ENCODE measurements at places on chromosomes 1 and 21.

- no peak for DNase-seq
Observed at GRCh38 chr1:33897092-33897725, 33.3 kb downstream of the HMGB4 start.

- DNase-seq, result no peak
Observed at GRCh38 chr1:174996476-174996875, 3.3 kb upstream of the CACYBP start.

DNA sequence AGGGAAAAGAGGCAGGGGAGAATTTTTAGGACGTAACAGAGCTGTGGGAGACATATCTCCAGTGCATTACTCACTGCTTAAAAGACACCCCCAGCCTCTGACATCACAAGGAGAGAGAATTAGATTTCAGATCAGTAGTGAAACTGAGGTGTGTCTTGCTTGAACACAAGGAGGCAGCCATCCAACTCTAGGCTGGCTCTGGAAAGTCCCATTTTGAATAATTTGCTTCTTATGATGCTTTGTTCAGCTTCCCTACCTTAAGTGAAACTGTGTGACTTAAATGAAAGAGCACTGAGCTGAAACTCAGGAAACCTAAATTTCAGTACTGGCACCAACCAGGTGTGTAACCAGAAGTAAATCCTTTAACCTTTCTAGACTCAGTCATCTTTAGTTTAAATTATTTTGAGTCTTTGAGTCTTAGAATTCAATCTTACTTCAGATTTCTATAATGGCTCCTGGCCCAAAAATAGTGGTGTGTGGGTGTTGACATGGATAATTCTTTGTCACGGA lies 251.6 kb upstream of the SGIP1 start:
- DNase-seq, result peak; percentile 72

DNA sequence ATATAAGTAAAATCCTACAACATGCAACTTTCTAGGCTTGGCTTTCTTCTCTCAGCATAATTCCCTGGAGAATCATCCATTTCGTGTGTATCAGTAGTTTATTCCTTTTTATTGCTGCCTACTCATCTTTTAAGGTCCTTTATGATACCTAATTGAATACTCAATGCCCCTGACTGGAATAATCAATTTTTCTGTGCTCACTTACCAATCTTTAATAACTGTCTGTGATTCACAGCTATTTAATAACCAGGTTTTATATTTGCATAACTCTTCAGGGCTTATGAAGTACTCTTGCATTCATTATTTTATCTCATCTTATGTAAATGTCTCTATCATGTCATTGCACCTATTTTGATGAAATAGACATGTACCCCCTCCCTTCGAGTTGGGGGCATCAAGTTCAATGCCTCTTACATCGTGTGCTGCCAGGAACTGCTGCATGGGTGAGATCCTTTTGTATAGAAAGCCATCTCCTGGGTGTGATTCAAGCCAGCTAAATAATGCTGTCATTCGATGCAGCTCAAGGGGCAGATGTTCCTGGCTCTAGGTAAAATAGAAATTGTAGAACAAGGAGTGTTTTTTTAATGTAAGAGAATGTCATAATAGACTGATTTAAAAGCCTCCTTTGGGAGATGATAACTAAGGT lies 222.7 kb downstream of the SLC35F3 start:
- no peak for DNase-seq

DNA sequence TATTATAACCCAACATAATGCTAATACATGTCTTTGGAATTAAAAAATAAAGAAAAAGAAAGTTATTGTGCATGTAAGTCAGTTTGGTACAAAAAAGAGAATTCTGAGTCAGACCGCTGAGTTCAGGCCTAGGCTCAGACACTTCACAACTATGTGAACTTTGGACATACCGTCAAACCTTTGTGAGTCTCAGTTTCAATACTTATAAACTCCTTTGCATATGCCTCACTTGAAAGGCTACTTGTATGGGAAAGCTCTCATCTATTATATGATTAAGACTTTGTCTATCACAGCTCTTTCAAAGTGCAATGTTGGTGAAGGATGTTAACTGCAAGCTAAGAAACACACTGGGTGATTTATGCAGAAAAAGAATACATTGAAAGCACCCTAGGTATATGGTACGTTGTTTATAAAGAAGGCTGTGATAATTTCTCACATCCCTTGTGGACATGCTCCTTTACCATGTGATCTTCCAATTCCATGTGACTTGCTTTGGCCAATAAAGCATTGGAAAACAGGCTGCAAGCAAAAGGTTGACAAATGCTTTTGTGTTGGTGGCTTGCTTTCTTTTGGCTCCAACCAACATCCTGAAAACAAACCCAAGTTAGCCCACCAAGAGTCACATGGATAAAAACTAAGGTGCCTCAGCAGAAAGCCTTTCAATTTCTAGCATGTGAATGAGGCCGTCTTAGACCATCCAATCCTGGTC lies 49.6 kb downstream of the INTS7 start:
- DNase-seq, result no peak

DNA sequence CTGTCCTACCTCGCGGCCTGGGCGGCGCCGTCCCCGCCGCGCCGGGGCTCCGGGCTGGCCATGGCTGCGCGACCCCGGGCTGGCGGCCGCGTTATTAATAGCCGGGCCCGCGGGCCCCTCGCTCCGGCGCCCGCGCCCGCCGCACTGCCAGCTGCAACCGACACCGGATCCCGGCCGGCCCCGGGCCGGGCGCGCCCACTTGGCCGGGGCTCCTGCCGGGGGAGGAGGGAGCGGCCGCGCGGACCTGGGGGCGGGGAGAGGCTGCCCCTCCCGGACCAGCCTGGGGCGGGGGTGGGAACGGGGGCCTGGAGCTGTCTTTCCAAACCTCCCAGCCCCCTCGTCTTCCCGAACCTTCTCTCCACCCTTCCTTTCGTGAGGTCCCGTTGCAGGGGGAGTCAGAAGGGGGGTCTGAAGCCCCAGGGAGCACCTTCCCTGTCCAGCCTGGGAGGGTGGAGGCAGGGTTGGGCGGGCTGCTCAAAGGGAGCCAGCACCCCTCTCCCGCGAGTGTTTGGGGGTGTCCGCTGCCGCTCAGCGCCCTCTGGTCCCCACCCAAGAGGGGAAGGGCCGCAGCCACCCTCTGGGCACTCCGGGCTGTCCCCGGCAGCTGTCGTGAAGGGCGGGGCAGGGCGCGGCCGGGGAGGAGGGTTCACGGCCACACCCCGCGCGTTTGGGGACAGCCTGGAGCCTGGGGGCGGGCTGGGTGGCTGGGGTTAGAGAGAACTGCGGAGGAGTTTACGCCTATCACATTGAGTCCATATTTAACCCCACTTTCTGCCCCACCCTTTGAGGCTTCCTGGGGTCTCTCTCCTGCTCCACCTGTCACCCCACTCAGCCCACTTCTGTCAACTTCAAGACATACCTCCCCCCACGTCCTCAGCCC lies at the start of gene SYNC:
SYNC (minus strand) TSS at position 172 of the 880 bp plus-strand sequence; CDS start at position 62, 110 bp downstream.
- peak; percentile 33 for DNase-seq

DNA sequence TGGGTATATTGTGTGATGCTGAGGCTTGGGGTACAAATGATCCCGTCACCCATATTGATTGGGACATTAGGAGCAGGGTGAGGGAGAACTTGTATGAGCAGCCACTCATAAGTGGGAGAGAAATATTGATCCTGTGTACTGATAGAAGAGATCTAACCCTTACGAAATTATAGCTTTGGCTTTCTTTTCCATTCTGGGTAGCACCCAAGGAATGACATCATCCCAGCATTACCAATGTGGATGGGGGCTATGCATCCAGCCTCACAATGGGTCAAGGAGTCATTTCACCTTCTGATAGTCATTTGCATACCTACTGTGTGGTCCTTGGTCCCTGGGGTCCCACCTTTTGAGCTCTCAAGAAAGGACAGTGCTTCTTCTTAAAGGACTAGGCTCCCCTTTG lies 1.9 kb upstream of the NAV1 start:
- DNase-seq, result no peak

DNA sequence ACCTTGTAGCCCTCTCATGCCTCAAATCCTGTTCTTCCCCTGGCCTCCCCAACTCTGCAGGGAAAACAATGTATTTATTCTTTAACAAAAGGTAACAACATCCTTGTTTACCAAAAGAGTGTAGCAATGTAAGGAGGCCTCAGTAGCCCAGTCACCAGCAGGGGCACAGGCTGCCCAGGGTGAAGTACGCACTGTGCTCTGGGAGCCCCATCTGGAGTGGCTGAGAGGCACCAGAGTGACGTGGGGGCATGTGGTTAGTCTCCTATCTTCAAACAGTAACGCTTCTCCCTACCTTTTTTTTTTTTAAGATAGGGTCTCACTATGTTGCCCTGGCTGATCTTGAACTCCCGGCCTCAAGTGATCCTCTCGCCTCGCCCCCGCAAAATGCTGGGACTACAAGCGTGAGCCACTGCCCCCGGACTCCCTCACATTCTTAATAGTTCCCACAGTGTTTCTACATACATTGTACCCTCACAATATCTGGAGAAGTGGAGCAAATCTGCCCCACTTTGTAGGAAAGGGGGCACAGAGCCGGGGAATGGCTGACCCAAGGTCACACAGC lies 51.3 kb upstream of the ECE1 start:
- no peak for DNase-seq

DNA sequence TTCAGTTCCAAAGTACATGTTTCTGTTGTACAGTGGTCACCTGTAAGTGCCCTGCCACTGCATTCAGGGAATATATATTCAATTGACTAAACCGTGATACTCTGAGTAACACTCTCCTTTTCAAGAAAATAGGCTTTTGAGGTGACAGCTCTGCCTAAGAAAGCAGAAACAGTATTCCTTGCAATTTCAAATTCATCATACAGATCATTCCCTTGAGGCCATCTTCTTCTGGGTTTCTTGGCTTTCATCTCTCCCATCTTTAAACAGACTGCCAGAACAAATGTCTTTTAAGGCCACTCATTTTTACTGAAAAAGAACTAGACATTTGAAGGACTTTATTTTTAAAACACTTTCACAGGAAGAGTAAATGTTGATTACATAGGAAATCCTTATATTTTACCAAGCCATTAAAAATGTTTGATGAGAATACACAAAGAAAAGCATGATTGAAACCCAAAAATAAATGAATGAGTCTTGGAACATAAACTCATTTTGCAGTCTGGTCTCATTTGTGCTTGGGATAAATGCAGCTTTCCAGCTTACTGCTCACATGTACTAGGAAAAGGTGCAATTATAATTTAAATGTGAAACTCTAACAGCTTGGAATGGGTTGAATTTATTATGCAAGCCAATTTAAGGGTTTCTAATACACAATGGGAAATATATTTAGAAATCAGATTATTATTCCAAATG lies 34.7 kb downstream of the PLPPR5 start:
- no peak for DNase-seq

DNA sequence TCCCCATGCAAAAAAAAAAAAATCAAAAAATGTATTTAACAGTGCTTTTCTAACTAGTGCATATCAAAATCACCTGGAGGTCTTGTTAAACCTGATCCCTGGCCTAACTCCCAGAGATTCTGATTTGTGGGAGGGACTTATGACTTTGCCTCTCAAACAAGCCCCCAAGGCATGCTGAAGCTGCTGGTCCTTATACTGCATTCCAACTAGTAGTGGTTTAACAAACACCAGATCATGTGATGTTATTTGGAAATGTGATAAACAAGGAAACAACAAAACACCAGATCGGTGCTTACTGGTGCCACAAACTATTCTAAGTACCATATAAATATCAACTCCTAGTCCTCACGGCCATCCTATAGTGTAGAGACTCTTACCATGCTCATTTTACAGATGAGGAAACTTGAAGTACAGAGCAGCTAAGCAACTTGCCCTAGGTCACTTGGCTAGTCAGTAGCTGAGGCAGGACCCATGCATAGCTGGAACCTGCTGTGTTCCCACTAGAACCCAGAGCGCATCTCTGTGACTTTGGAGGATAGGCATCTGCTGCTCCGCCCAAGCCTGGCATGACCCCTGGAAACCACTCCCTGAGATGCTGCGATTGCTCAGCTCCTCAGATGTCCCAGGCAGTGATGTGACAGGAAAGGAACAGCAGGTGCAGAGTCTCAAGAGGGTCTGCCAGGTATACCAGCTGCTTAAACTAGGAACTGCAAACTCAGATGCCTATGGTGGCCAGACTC lies 38.1 kb downstream of the SOX13 start:
- no peak for DNase-seq

GRCh38 chr1:192343344-192343743 lies 26.6 kb downstream of the RGS21 start:
- no peak for DNase-seq

- no peak for DNase-seq
Observed at GRCh38 chr1:63799820-63800219, 26.0 kb downstream of the ROR1 start.

- no peak for DNase-seq
Observed at GRCh38 chr1:228350831-228351781, 55.5 kb downstream of the TRIM11 start.

DNA sequence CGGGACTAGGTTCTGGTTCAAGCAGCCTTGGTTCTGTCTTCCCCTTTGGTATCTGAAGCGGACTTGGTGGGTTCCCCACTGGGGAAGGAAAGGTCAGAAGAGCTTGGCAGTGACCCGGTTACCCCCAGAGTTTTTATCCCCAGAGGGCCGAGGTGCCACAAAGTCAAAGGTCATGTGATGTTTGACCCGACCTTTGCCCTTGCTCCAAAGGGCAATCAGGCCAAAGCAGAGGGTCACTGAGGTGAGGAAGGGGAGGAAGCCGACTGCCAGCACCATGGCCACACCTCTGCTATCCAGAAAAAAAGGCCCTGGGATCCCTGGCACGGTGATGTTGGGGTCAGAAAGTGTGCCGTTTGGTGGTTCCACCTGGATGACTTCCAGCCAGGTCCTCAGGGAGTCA lies 4.4 kb downstream of the LINGO4 start:
- DNase-seq, result no peak

DNA sequence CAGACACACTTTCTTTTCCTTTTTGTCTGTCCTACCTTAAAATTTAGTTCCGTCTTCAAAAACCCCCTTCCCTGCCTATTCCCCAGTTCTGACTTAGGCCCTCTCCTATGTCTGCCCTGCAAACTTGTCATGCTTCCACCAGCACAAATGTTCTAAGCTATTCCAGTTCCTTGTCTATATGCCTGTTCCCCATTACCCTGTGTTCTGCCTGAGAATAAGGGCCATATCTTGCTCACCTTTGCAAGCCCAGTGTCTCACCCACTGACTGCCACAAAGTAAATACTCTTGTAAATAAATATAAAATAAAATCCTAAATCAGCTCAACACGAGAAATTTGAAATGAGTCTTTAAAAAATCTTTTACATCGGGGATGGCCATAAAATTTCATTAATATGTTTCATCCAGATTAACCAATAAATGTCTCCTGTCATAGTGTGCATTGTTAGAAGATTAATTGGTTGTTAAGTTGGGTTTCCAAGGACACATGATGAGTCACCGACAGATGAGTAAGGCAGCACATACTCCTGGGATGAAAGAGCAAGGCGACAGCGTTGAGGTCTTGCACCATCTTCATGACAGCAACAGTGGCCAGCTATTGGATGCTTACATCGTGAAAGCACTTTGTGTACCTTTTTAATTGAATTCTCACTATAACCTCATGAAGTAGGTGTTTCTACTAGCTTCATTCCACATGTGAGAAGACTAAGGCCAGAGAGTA lies 92.6 kb upstream of the NGF start:
- no peak for DNase-seq

- DNase-seq, result peak; percentile 30
Observed at GRCh38 chr1:205449750-205450443, 5.9 kb downstream of the BLACAT1 start.

- no peak for DNase-seq
Observed at GRCh38 chr1:14975119-14975518, 178.4 kb upstream of the TMEM51 start.
